Spinal cord (tissue), 10 donors: ENCODE measurements at places on chromosomes 5 and 9. TPM values are rescaled to one million over a fixed set of nuclear protein-coding genes. Genes with fewer than 3 reads are reported as not detected.

The SLC45A2 gene
- 0.40 TPM for total RNA-seq

The ANXA1 gene
- 225 TPM for total RNA-seq

The ARID3C gene
- total RNA-seq = 0.33 TPM

The LECT2 gene
- total RNA-seq = not detected

The RASEF gene
- 3.0 TPM for total RNA-seq

The CARD9 gene
- total RNA-seq = 2.4 TPM

The AGXT2 gene
- total RNA-seq = not detected

The PRDM9 gene
- not detected for total RNA-seq

The HSPA4 gene
- total RNA-seq = 80.5 TPM
